ENCODE measurements at places on chromosomes 11 and 22.

GRCh38 chr11:9784602-9785315, 120.9 kb downstream of the SWAP70 start:
- DNase-seq: no peak

GRCh38 chr11:30046578-30046945, 29.7 kb upstream of the KCNA4 start:
- DNase-seq: no peak

- no peak for DNase-seq
Measured at GRCh38 chr11:11142430-11142829, 210.6 kb downstream of the CSNK2A3 start.

DNA sequence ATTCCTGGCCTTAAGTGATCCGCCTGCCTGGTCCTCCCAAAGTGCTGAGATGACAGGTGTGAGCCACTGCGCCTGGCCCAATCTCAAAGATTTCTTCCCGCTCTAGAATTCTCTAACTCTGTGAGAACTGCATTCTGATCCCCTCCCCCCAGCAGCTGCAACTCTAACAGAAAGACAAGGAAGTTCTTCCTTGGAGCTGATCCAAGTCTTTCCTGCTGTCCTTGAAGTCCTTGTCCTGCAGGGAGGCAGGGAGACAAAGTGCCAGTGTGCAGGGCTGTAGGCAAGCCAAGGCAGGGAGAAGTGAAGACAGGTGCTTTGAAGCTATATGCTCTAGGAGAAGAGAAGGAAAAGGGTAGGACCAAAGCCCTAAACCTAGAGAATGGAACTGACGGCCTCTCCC, 9.5 kb upstream of the GGA1 start:
- no peak for DNase-seq

Data from activated CD4-positive, alpha-beta T cell treated with anti-CD3 and anti-CD28 coated beads, Interleukin-2, amount 50 U/mL, for 24 hours (primary cell).